ENCODE measurements at places on chromosomes 2 and 18.

DNA sequence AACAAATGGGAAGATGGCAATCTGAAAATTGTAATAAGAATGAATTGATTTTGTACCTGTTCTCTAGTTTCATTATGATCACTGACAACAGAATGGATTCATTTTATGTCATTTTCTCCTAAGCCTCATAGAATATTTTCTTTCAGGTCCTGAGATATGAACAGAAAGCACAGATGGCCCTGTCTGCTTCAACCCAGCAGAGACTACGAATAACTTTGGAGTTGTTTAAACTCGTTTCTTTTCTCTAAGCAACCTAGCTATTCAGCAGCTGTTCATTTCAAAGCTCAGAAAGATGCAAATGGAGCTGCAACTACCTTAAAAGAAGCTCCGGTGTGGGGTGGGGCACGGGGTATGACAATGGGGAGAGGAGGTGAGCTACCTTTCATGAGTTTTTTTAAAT, 124.9 kb downstream of the ALK start:
- no peak for DNase-seq

GRCh38 chr2:207766041-207766551, 3.6 kb downstream of the FZD5 start:
- DNase-seq: no peak

- no peak for DNase-seq
These were observed 15.4 kb upstream of the STAT4 start for GRCh38 chr2:191166111-191166755.

GRCh38 chr2:202736826-202737225, 102.1 kb downstream of the FAM117B start:
- no peak for DNase-seq

DNA sequence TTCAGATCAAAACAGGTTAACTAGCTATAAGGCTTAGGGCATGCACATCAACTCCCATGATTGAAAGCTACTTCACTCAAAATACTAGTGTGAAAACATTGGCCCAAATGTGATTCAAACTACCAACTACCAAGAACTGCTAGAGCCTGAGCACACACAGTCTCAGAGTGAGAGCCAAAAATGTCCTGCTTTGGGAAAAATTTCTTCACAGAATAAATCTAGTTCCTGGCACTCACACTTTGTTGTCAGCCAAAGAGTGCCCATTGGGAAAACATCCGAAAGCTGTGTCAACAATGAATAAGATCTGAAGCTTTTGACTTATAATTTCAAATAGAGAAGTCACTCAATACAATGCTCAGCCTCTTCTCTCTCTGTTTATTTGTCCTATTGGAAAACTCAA, 182.7 kb downstream of the LRATD1 start:
- no peak for DNase-seq

DNA sequence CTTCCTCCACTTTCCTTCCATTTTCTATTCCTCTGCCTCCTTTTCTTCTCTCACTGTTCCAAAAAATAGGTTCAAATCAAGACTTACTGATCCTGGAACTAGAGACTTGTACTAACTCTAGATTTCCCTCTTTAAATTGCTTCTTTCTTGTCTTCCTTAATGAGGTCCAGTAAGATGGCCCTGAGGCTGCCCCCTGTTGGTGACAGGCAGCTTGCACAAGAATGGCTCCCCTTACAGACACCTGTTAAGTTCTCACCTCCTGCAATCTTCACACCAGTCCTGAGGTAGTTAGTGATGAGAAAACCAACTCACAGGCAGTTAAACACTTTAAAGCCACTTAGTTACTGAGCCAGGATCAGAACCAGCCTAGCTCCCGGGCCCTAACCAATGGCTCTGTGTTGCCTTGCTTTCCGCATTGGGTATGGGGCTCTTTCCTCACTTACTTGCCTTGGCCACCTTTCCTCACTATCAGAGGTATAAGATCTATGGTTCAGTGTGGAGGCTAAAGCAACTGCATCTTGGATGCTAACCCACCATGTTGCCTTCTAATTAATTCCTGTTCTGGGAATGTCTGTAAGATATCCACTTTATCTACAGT, 130.6 kb downstream of the AKAIN1 start:
- DNase-seq: no peak

GRCh38 chr2:217064234-217065011, 204.6 kb upstream of the TNP1 start:
- DNase-seq: no peak

DNA sequence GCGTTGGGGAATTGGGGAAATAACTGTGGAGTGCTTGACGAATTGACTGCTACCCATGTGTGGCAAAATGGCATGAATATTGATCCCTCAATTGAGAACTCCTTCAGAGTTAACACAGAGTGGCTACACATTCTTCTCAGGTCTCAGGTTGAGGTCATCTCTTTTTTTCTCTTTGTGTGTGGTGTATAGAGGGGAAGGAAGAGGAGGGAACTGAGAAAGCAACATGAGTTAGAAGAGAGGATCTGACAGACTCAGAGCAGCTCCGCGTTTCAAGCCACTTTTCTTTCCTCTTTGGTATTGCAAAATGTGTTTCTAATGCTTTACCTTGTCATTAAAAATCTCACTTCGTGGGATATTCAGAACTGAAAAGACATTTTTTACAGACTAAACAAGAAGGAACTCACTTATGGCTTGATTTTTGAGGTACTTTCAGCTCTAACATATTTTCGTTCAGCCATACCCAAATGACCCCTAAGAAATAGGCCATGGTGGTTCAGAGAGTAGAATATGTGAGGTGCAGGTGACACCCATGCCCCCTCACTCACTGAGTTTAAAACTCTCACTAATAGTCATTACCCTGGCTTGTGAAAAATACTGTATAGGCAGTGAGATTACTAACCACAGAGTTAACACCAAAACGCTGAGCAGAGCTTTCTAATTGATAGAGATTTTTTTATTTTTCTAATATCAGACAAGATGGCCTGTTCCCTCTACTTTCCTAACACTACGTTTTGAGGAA, 22.5 kb downstream of the STAT4 start:
- no peak for DNase-seq

- DNase-seq: no peak
These were observed 89.1 kb downstream of the RAD51AP2 start for GRCh38 chr2:17429130-17429529.

- DNase-seq: no peak
These were observed 349.2 kb upstream of the ID2 start for GRCh38 chr2:8332646-8333045.

DNA sequence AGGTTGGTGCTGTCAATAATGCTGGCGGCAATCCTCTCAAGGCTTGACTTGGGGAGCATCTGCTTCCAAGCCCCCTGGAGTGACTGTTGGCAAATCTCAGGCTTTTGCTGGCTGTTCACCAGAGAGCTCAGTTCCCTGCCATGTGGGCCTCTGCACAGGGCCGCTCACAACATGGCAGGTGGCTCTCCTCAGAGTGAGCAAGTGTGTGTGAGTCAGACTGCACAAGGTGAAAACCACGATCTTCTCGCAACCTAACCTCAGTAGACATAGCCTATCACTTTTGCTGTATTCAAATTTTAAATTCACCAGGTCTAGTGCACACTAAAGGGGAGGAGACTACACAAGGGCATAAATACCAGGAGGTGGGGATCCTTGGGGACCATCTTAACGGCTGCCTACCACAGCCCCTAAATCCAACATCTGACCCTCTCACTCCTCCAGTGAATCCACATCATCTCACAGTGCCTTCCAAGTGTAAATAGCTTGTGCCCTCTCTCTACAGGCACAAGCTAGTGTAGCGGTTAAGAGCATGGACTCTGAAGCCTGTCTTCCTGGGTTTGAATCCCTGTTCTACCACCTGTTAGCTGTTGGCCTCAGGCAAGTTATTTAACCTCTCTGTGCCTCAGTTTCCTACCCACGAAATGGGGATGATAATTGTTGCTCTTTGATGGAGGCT, 187.7 kb upstream of the CXCR4 start:
- DNase-seq: no peak

GRCh38 chr2:120576509-120577474, 158.9 kb upstream of the GLI2 start:
- DNase-seq: no peak

GRCh38 chr2:212892193-212892592, 259.2 kb downstream of the IKZF2 start:
- DNase-seq: no peak

DNA sequence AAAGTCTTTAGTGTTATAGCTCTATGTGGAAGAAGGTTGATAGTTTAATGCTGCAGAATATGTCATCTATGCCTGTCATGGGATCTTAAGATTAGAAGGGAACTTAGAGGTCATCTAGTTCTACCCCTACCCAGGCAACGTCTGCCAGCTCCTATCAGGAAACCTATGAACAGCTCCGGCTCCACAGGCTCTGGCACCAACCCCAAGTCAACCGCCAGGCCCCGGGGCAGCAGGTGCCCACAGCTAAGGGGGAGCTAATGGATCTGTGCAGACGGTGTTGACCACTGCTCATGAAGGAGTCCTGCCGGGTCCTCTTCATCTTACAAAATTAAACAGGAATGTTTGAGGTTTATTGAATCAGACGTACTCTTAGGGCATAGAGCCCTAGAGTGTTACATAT, 440.8 kb upstream of the KLHL29 start:
- no peak for DNase-seq

GRCh38 chr18:51029378-51029693, 677 bp upstream of the SMAD4 start:
- no peak for DNase-seq

DNA sequence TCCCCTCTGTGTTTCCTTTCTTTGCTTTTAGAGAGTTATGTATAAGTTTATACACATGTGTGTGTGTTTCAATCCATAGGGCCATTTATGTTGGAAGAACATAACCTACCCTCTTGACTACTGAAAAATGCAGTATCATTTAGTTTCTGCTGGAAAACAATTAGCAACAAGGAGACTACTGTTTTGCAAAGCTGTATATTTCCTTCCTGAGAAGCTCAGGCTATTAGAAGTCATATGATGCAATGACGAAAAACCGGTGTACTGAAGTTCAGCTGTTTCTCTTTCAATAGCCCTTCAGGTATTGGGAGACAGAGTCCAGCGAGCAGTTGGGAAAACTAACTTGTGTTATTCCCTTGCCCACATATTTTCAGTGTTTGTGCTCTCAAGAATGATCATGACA, 447.7 kb upstream of the GYPC start:
- no peak for DNase-seq

- no peak for DNase-seq
These were observed 1.1 kb upstream of the NCKAP5 start for GRCh38 chr2:133569286-133569830.

- no peak for DNase-seq
These were observed 63.7 kb downstream of the EIPR1 start for GRCh38 chr2:3313781-3314375.

GRCh38 chr2:189425676-189426075, 15.6 kb upstream of the WDR75 start:
- no peak for DNase-seq

DNA sequence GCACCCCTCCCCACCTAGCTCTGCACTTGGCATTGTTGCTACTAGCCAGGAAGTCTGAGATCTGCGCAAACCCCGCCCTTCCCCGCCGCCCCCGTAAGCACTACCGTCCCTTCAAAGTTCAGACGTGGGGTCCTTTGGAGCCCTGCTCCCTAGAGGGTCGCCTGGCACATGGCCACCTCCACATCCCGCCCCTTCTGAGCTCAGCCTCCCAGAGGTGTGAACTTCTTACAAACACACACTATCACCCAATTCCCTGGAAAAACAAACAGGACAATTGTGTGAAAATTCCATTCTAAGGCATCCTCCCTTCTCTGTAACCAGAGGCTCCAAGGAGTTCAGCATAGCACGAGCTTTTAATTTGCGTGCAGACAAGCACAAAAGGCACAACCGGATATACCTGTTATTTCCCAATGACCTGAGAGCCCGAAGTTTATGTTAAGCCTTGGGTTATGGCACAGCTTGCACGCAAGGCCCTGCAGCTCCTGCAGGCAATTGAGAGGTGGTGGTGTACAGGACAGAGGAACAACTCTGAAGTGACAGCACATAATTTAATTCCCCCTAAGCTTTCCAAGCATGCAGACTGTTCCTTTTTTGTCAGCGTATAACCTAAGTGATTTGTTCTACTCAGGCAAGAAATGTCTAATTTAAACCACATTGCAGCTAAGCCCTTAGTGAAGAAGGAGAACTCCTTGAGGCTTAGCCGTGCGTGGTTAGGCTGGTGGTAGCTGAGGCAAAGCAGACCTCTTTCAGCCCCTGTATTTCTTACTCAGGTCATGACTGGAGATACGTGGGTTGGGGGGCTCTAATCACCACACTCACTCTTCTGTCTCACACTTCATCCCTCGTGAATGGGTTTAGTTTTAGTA, 20.3 kb upstream of the CYP1B1 start:
- DNase-seq: no peak

- DNase-seq: no peak
These were observed 153.5 kb downstream of the MYCN start for GRCh38 chr2:16093639-16094529.

DNA sequence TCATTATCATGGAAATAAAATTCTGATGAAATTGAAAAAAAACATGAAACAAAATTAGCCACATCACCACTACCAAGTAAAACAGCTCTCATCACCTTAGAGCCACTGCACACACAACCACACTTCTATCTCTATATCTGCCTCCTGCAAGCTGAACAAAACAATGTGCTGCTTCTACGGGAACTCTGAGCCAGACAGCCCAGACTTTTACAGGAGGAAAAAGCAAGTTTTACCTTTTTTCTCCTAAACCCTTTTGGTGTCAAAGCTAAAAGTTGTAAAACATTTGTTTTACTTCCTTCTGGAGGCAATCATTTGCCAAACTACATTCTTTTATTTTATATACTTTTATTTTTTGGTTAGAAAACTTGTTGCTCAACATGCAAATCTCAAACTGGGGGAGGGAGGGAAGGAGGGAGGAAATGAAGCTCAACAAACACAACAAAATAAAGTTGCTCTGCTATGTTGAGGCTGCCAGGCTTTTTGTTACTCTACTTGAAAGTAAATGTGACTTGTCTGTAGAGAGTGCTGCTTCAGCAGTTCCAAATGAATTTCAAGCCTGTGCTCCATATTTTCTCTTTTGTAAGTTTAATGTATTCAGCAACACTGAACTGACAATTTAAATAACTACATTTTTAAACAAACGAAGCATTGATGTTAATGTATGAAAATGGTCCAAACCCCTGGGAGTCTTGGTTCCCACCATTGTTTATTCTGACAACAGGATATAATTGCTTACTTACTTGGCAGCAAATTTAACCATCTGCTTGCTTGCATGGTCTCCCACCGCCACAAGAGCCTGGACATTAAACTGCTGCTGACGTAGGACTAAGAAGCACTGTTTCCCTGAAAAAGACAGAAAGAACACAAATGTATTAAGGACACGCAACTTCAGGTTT, 24.5 kb downstream of the DARS1 start:
- no peak for DNase-seq

GRCh38 chr2:113173542-113174375, at the start of gene PSD4:
Gene PSD4, plus strand, starts transcription at chr2:113173971. Its CDS starts 8,486 bp downstream, at chr2:113182457.
- peak; percentile 59 for DNase-seq
